Testis (tissue), 5 donors: ENCODE measurements at places on chromosomes 11 and 22. TPM values are rescaled to one million over a fixed set of nuclear protein-coding genes. Genes with fewer than 3 reads are reported as not detected.
A peak's percentile ranks its signal among the peaks of the same experiment; 100 is the strongest.

- DNase-seq, result peak; percentile 6
Observed at GRCh38 chr22:23067023-23067650, 3.2 kb upstream of the GNAZ start.

DNA sequence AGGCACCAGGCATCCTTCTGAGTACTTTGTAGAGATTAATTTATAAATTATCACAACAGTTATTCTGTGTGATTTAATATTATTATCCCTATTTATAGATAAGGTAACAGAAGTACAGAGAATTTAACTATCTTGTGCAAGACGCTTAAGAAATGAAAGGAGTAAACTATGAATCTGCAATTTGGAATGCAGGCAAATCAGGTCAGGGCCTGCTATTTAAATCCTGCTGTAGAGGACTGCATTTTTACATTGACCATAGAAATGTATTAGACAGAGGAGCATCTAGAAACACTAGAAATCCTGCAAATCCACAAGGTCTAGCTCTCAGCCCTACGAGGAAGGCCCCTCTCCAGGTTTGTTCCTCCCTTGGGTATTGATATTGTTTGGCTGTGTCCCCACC lies 336.2 kb downstream of the ETS1 start:
- no peak for DNase-seq

GRCh38 chr11:41003339-41004282 lies 455.8 kb downstream of the LRRC4C start:
- DNase-seq, result no peak

- no peak for DNase-seq
Observed at GRCh38 chr11:73358071-73358470, 18.1 kb upstream of the RELT start.

DNA sequence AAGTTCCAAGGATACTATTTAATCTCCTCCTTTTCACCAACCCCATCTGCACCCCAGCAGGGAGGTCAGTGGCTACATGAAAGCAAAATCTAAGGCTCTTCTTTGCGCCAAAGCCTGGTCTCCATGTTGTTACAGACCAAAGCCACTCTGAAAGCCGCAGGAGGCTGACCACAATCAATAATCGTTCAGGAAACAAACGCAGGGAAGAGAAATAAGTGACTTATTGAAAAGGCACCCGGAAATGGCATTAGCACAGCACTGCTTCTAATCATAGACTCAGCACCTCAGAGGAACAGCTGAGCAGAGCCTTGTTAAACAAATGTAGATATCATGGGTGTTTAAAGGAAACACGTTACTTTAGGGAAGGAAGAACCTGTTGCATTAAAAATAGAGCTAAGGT lies 183.9 kb downstream of the KIRREL3 start:
- no peak for DNase-seq

DNA sequence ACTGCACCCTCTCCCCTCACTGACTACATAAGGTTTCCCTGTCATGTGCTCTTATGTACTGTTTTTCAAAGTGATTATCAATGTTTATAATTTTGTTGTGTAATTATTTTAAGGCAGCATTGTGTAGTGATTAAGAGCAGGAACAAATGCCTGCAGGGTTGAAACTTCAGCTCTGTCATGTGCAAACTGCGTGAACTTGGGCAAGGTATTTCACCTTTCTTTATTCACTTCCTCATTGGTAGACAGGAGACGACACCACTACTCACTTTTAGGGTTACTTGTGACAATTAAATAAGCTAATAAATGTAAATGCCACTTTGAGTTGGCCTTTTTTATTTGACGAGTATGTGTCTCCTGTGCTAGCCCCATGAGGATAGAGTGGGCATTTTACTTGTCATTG lies 86.5 kb upstream of the E2F8 start:
- no peak for DNase-seq

- DNase-seq, result no peak
Observed at GRCh38 chr22:26271427-26271826, 102.2 kb downstream of the SEZ6L start.

DNA sequence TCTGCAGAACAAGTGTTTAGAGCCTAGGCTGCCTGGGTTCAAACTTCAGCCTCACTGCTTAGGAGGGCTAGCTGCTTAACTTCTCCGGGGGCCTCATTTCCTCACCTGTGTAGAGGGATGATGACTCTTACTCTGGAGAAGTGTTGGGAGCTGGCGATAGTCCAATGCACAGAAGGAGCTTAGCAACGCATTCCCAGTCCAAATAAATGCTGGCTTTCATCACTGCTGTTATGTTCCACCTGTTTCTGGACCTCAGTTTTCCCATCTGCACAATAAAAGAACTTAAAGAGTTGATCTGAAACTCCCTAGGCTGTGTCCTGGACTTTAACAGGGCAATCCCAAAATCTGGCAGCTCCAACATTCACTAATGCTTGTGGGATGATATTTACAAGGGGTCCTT lies 337.8 kb downstream of the MIAT start:
- no peak for DNase-seq

DNA sequence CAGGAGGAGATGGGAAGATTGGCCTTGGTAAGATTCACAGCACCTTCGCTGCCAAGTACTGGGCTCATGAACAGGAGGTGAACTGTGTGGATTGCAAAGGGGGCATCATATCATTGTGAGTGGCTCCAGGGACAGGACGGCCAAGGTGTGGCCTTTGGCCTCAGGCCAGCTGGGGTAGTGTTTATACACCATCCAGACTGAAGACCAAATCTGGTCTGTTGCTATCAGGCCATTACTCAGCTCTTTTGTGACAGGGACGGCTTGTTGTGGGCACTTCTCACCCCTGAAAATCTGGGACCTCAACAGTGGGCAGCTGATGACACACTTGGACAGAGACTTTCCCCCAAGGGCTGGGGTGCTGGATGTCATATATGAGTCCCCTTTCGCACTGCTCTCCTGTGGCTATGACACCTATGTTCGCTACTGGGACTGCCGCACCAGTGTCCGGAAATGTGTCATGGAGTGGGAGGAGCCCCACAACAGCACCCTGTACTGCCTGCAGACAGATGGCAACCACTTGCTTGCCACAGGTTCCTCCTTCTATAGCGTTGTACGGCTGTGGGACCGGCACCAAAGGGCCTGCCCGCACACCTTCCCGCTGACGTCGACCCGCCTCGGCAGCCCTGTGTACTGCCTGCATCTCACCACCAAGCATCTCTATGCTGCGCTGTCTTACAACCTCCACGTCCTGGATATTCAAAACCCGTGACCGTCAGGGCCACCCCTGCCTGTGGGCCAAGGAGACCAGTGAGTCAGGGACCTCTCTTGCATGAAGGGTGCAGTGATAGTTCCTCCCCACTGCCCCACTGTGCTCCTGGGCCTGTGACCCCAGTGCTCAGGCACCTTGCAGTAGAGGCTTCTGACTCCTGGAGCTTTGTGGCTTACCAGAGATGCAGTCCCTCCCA lies 83.6 kb downstream of the BCR start:
- no peak for DNase-seq

DNA sequence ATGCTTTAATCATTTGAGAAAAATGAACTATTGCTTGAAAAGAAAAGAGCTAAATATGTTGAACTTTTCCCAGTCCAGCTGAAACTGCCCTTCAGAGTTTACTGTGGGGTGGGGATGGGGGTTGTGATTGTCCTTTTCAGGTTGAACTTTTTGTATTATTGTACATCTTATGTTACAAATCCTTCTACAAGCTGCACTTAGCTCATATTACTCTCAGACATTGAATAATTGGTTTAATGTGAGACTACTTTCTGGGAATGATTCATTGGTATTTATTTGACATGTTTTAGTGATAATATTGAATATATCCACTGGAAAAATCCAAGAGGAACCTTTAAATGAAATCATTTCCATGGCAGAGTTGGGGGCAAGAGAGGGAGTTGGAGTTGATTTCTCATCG lies 84.9 kb downstream of the ATXN10 start:
- DNase-seq, result no peak

DNA sequence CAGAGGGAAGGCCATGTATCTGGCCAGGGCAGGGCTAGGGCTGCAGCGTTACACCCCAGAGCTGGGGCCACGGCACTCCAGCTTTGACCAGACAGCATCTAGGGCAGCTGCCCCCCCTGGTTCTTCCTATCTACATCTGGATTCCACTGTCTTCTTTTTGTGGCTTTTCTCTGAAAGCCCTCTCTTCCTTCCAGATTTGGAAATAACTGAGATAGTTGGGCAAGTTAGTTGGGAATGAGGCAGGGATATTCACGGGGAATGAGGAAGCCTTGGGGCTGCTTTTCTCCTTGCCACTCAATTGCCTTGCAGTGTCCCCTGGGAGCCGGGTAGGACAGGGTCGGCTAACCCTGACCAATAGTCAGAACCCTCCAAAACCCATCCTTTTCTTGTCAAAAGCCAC lies 26.8 kb downstream of the CLMP start:
- DNase-seq, result no peak

GRCh38 chr22:32584650-32585049 lies 110.0 kb downstream of the FBXO7 start:
- no peak for DNase-seq

DNA sequence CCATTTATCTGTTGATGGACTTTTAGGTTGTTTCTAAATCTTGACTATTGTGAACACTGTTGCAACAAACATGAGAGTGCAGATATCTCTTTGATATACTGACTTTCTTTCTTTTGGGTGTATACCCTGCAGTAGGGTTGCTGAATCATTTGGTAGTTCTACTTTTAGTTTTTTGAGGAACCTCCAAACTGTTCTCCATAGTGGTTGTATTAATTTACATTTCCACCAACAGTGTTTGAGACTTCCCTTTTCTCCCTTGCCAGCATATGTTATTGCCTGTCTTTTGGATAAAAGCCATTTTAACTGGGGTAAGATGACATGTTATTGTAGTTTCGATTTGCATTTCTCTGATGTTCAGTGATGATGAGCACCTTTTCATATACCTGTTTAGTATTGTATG lies 330.0 kb downstream of the DDX10 start:
- no peak for DNase-seq

- no peak for DNase-seq
Observed at GRCh38 chr11:19597206-19597605, 115.4 kb upstream of the NAV2 start.

DNA sequence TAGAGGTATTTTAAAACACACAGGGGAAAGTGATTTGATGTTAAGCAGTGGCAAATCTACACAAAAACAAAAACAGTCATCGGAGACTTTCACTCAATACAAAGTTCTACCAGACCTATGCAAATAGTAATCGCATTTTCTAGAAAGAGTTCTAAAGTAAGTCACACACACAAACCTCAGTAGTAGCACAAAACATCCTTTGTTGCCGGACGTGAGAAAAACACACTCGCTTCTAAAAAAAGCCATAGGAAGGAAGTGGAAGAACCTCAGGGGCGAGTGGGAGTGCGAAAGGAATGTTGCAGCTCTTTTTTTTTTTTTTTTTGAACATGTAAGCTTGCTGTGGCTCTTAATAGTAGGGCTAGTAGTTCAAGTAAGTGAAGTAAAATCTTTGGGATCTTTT lies 88.9 kb downstream of the MAML2 start:
- DNase-seq, result peak; percentile 74

DNA sequence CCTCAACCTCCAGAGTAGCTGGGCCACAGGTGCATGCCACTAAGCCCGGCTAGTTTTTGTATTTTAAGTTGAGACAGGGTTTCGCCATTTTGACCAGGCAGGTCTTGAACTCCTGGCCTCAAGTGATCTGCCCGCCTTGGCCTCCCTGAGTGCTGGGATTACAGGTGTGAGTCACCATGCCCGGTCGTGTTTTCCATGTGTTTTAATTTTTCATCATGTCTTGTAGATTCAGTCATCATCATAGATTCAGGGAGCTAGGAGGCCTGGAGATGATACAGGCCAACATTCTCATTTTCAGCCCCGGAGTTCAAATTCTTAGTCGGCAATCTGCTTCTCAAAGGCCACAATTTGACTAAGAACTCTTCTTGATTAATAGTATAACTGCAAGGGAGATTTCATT lies 73.5 kb upstream of the GRAMD1B start:
- DNase-seq, result no peak

- no peak for DNase-seq
Observed at GRCh38 chr11:111001986-111002611, 243.4 kb upstream of the POU2AF2 start.

GRCh38 chr22:50082961-50083461 lies 2.2 kb downstream of the MLC1 start:
- no peak for DNase-seq

Gene JAM3
- total RNA-seq, result 188 TPM

Gene SCUBE1
- 23.5 TPM for total RNA-seq

Gene TTC36
- total RNA-seq, result 4.9 TPM

Gene ASCL2
- total RNA-seq, result 5.8 TPM

Gene ABCG4
- 5.4 TPM for total RNA-seq

Gene ART1
- total RNA-seq, result not detected

Gene OR51E1
- total RNA-seq, result 0.55 TPM

Gene CTSW
- total RNA-seq, result 2.7 TPM

Gene FAM181B
- 1.1 TPM for total RNA-seq

Gene PIM3
- total RNA-seq, result 89.9 TPM
